ENCODE measurements at places on chromosomes 3 and 15. TPM values are rescaled to one million over a fixed set of nuclear protein-coding genes. Genes with fewer than 3 reads are reported as not detected.

GRCh38 chr3:71006810-71007785, 576.4 kb downstream of the FOXP1 start:
- peak overlapping the region; percentile 39 for H3K27ac ChIP-seq
- H3K4me3 ChIP-seq, result no peak overlapping the region
- H3K4me1 ChIP-seq, result peaks cover 63% of the 10 kb centered on the region

DNA sequence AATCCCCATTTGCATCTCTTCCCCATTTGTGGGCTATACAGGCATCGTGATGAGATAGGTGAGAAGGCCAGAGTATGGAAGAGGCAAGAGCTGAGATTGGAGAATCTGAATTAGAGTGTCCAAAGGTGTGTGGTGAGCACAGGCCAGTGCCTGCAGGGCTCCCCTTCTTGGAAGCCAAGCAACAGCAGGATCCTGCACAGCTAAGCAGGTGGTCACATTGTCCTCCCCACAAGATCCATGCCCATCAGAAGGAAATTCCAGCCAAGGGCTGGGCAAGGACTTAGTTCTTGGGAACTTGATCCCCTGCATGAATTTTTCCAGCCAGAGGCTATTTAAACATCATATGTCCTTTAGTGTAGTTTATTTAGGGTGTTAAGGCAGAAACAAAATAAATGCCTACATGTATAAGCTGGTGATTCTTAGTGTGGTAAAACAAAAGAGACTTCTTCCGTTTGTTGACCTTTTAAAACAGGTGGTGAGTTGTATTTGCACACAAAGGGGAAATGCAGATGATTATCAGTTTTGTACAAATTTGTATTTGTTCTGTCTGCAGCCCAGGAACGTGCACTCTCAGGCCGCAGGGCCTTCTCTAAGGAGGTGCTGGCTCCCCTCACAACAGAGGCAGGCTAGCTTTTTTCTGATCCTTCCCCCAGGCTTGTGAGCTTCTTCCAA, 110.2 kb downstream of the PLCL2 start:
- H3K36me3 ChIP-seq, result no peaks in the 10 kb centered on the region
- no peak overlapping the region for H3K4me3 ChIP-seq
- no peak overlapping the region for H3K27ac ChIP-seq
- DNase-seq, result no peak

- H3K4me1 ChIP-seq, result no peaks in the 10 kb centered on the region
- peaks cover 24% of the 10 kb centered on the region for H3K36me3 ChIP-seq
- no peak for DNase-seq
- no peak overlapping the region for H3K27ac ChIP-seq
- H3K27me3 ChIP-seq, result no peaks in the 10 kb centered on the region
These were observed 20.2 kb downstream of the ATOSA start for GRCh38 chr15:52658955-52659354.

Gene ZNF501
- 4.0 TPM for total RNA-seq

Gene PAK6
- total RNA-seq, result 11.1 TPM

Gene P3H2
- 14.8 TPM for total RNA-seq

Gene RBM5
- 322 TPM for total RNA-seq

Gene GOLGA6D
- 0.18 TPM for total RNA-seq

Gene GNAT1
- total RNA-seq, result 0.27 TPM

GRCh38 chr3:108474581-108474980, 35.8 kb downstream of the MYH15 start:
- no peaks in the 10 kb centered on the region for H3K27me3 ChIP-seq
- no peak overlapping the region for H3K4me3 ChIP-seq
- no peak overlapping the region for H3K27ac ChIP-seq
- H3K36me3 ChIP-seq, result no peaks in the 10 kb centered on the region

All from mesothelial cell of epicardium (in vitro differentiated cells).